ENCODE measurements at places on chromosomes 13 and 19.

GRCh38 chr19:10112895-10113591 lies 1.6 kb downstream of the P2RY11 start:
- DNase-seq = no peak

DNA sequence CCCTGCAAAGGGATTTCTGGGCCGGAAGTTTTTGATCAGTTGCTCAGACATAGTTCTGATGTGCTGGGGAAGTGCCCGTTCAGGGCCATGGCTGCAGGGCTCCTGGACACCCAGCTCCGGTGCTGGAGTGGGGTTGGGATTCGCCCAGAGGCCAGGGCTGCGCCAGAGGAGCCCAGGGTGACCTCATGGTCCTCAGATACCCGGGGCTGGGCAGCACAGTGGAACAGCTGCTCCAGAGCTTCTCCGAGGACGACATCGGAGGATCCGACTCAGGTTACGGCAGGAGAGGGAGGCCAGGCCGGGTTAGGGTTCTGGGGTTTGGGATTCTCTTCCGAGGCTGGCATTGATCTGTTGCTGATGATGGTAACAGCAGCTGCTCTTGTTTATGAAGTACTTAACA lies 20.9 kb downstream of the CARM1 start:
- no peak for DNase-seq

GRCh38 chr13:63190219-63190618 lies 1774.6 kb upstream of the PCDH20 start:
- no peak for DNase-seq

DNA sequence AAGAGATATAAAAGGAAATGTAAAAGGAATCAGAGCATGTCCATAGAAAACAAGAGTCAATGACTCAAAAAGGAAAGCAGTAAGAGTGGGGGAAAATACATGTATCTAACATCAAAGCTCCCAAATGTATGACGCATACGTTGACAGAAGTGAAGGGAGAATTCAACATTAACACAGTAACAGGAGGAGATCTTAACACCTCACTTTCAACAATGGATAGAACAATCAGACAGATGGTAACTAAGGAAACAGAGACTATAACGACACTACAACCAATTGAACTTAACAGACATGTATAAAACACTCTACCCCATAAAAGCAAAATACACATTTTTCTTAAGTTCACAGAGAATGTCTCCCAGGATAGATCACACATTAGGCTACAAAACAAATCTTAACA lies 774.8 kb upstream of the ARGLU1 start:
- no peak for DNase-seq

GRCh38 chr19:57103573-57104277 lies 16.1 kb upstream of the USP29 start:
- peak; percentile 18 for DNase-seq

- DNase-seq = no peak
Measured at GRCh38 chr13:84031120-84031519, 148.8 kb upstream of the SLITRK1 start.

DNA sequence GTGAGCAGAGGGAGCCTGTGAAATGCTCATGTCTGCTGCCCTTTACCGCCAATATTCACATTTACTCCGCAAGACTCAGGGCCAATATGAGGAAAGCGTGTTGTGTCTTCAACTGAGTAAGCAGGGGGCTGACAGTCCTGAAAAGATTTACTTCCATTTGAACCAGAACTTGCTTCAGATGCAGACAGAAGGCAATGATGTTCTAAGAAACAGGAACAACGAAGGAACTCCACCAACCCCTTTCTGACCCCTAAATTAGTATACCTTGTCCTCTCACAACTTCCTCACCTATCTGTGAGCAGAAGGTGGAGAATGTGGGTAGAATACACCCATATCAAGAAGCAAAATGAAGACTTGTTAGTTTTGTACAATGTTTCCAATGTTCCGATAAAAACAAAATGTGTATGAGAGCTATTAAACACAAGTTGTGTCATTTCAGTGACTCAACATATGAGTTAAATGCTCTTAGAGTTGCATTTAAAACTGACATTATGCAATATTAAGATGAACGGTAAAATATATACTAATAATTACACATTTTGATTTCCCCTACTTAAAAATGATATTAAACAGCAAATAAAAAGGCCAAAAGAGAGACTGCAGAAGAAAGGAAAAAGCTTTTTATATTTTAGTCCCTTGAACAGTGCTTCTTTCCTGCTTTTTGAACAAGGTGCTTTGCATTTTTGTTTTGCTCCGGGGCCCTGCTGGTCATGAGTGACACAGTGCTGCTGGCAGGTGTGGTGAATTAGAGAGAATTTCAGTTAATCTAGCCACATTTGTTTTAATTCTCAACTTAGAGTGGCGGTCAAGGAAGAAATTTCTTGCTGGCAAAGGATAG lies 16.0 kb downstream of the TMEM272 start:
- no peak for DNase-seq

DNA sequence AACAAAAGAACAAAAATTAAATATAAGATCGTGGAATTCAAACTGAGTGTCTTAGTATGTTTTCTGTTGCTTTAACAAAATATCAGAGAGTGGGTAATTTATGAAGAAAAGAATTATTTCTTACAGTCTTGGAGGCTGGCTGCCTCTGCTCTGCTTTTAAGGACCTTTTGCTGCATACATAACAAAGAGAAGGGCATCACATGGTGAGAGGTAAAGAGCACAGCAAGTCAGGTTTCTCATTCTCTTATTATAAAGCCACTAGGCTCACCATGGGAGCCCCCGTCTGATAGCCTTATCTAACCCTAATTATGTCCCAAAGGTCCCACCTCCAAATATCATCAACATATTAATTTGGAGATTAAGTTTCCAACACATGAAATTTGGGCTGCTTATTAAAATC lies 231.3 kb downstream of the SLITRK6 start:
- DNase-seq = no peak

GRCh38 chr19:7177926-7178325 lies 108.4 kb downstream of the ZNF557 start:
- no peak for DNase-seq

- no peak for DNase-seq
Measured at GRCh38 chr19:3780786-3781304, 5.3 kb downstream of the MATK start.

DNA sequence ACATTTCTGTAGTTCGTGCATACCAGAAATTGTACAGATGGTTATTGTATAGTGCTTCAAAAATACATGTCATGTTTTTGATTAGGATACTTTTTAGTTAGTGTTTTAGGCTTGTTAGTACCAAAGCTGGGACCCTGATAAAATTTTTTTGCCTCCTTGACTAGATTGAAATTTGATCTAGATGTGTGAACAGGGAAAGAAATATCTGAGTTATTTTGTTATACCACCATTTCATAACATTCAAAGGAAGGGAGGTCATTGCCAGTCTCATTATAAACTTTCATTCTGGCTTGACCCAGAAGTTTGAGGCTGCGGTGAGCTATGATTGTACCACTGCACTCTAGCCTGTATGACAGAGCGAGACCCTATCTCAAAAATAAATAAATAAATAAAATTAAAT lies 9.0 kb downstream of the LMO7 start:
- no peak for DNase-seq

GRCh38 chr13:27158335-27158734 lies 13.3 kb downstream of the USP12 start:
- DNase-seq = no peak

- DNase-seq = no peak
Measured at GRCh38 chr13:50208826-50209335, 193.6 kb downstream of the KCNRG start.

GRCh38 chr19:34838248-34838647 lies 65.2 kb upstream of the ZNF599 start:
- no peak for DNase-seq

GRCh38 chr19:51690454-51691073 lies 2.6 kb upstream of the SPACA6 start:
- DNase-seq = peak; percentile 48

Measured in caudate nucleus (tissue), 63 donors.